ENCODE measurements at places on chromosomes 6 and 20.

DNA sequence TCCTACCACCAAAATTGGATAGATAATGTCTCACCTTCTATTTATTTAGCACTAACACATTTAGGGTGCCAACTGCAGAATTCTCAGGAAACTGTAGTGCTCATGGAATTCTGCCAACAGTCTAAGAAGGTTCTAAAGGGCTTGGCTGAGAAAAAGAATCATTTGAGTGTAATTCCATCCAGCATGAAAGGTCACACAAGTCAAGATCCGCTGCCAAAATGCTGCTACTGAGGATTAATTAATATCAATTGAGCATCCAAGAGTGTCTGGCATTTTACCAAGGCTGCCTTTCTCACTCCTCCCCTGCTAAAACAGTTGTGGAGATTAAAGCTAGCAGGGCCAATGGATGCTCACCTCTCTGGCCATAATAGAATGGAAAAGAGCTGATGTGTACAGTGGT is 112.7 kb downstream of the FHL5 start:
- DNase-seq, result no peak

DNA sequence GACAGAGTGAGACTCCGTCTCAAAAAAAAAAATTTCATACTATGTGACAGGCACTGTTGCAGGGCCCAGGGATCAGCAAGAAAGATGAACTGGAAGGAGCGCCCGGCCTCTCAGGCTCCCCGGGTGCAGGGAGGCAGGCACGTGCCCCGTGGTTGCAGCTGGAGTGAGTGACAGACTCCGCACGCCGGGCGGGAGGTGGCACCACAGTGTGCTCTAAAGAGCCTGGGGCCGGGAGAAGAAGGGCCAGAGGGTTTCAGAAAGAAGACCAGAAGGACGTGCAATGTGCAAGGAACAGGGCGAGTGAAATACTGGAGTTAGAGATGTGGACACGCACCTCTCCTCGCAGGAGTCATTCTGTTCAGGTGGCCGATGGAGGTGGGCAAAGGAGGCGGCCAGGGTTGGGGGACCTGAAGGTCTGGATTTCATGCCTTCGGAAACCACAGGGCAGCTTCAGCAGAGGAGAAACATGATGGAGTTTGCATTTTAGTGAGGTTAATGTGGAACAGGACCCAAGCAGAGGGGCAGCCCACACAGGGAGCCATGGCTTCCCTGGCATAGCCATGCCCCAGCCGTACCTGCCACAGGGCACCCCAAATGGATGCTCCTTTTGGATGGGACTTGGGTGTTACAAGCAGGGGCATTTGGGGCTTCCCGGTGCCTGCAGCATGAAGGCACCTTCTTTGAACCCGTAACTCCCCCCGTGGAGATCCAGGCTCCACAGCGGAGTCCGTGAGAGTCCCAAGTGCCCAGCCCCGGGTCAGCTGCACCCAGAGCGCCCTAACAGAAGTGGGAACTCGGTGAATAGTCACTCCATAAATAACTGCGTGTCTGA is 226.2 kb downstream of the ERMARD start:
- DNase-seq, result no peak

- DNase-seq, result no peak
Observed at GRCh38 chr20:24657878-24658620, 188.6 kb downstream of the SYNDIG1 start.

DNA sequence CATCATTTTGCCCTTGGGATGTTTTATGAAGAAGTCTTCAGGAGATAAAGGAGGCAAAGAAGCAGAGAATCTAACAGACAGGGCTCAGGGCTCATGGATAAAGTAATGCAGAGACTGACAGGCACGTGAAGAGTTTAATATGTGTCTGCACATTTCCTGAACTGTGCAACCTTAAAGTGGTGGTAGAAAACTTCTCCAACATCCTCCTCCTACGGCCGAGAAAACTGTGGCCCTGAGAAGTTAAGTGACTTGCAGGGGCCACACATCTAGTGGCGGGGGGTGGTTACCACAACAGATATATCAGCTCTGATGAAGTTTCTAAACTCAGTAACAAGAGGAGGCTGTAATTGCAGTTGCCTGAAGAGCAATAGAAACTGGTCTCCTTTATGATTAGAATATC is 61.0 kb downstream of the SOBP start:
- no peak for DNase-seq

DNA sequence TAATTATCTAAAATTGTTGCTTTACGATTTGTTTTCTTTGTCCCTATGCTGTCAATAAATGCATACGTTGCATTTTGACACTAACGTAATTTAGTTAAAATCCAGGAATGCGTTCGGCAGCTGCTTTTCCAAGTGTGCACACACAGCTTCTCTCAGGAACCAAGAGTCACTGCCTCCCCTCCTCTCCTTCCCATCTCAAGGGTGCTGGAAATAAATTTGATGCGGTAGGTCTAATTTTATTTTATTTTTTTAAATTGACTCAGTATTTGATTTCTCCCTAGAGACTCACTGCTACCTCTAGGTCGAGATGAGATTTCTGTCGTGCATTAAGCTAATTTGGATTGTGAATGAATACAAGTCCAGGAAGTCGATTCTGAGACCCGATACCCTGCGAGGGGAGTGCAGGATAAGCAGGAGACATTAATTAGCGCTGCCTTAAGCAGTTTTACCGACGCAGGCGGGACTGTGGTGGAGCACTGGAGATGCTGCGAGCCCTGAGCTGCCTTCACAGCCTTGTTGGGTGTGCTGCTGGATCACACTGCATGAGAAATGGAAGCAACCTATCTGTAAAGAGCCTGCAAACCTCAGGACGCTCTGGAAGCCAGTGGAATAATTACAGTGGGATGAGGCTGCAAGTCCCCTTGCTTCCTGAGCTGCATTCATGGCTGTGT is 381.2 kb downstream of the C6orf118 start:
- no peak for DNase-seq

DNA sequence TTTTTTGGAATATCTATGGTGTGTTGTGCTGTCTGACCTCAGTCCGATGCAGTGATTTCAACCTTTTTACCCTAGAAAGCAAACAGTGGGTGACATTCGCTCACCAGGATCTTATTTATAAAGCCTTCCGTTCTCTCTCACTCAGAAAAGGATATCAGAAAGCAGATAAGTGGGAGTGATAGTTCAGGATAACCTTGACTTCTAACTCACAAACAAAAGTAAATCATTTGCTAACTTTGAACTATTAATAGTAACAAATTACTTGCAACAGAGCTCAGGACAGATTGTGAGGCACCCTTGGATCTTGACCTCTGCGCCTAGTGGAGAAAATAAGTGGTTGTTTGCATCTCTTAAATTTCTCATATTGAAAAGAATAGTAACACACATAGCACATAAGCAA is 637.1 kb upstream of the CITED2 start:
- DNase-seq, result no peak
